ENCODE measurements at places on chromosomes 1 and 21.

DNA sequence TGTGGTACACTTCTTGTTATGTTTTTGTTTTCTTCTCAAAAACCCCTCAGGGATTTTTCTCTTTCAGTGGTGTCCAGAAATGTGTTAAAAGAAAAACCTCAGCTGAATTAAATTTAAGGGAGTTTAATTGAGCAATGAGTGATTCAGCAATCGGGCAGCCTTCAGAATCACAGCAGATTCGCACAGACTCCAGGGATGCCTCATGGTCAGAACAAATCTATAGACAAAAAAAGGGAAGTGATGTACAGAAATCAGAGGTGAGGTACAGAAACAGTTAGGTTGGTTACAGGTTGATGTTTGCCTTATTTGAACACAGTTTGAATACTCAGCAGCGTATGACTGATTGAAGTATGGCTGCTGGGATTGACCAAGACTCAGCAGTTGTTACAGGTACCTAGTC lies 86.2 kb downstream of the TLR5 start:
- DNase-seq, result no peak

DNA sequence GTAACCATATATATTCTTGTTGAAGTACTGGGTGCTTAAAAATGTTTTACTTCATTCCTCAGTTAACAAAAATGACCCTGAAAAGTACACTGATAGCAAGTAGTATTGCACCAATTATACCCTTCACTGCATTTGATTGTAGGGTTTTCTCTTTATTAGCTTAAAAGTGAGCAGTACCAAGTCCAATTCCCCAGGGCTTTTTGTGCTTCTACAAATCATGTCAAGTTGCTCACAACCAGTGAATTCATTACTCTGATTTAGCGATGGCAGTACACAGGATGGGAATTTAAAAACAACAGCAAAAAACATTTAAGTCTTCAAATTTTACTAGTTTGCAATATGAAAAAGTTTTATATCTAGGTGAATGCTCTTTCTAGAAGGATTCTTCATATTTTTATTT lies 436.4 kb downstream of the PTBP2 start:
- DNase-seq, result no peak

DNA sequence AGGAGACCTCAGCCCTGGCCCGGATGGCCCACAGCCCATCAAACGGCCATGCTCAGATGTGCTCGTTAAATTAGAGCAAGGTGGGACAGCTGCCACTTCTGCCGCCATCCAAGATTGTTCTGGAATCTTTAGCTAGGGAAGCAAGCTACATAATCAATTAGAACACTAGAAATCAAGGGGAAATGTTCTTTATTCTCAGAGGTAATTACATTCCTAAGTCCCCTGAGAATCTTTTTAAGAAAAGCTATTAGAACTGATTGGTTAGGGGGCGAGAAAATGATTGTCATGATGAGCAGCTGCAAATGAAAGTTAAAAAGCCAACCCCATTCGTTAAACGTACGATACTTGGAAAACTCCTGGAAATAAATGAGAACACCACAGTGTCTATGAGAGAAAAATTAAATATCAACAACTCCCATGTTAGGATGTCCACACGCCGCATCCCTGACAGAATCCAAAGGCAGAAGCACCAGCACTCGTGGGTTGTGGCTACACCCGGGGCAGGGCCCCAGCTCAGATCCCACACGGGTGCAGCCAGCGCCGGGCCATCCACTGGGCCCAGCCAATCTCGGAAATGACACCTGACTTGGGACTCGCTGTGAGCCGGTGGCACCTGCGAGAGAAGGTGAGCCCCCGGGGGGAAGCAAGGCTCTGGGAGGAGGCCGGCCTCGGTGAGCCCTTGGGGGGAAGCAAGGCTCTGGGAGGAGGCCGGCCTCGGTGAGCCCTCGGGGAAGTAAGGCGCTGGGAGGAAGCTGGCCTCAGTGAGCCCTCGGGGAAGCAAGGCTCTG lies 37.6 kb downstream of the KRTAP10-1 start:
- DNase-seq, result no peak

DNA sequence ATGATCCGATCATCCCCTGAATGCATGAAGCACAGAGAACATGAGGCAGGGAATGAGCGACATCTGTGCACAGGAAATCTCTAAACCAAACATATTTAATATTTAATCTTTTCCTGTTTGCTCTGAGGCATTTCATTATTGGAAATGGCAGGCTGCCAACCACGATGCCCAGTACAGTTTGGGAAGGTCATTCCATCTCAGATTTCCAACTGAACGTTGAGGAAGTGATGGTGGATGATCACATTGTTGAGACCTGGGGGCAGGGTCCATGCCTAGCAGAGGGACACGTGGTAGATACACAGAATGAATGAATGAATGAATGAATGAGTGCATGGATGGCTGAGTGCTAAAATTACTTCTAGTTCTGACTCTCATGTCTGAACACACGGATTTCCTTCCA lies 15.9 kb upstream of the FASLG start:
- DNase-seq, result no peak

GRCh38 chr1:209645574-209646452 lies 6.4 kb downstream of the LAMB3 start:
- no peak for DNase-seq

GRCh38 chr1:19582318-19582717 lies 61.8 kb upstream of the NBL1 start:
- DNase-seq, result no peak

- no peak for DNase-seq
Observed at GRCh38 chr1:210347112-210347511, 18.4 kb downstream of the HHAT start.

- no peak for DNase-seq
Observed at GRCh38 chr21:45519182-45519581, 23.1 kb downstream of the SLC19A1 start.
